ENCODE measurements at places on chromosomes 12 and 14. TPM values are rescaled to one million over a fixed set of nuclear protein-coding genes. Genes with fewer than 3 reads are reported as not detected.

The GLI1 gene
- total RNA-seq, result 10.1 TPM

The PMCH gene
- not detected for total RNA-seq

The SMIM41 gene
- not detected for total RNA-seq

- H3K27me3 ChIP-seq, result no peaks in the 10 kb centered on the region
- H3K36me3 ChIP-seq, result no peaks in the 10 kb centered on the region
- no peaks in the 10 kb centered on the region for H3K4me1 ChIP-seq
- no peak overlapping the region for H3K4me3 ChIP-seq
- DNase-seq, result no peak
Observed at GRCh38 chr12:93621986-93622385, 49.5 kb downstream of the SOCS2 start.

- no peak overlapping the region for H3K27ac ChIP-seq
- no peak overlapping the region for H3K4me3 ChIP-seq
- no peaks in the 10 kb centered on the region for H3K36me3 ChIP-seq
- peaks cover 2% of the 10 kb centered on the region for H3K4me1 ChIP-seq
- no peaks in the 10 kb centered on the region for H3K27me3 ChIP-seq
Observed at GRCh38 chr12:40142001-40142744, 36.3 kb upstream of the SLC2A13 start.

DNA sequence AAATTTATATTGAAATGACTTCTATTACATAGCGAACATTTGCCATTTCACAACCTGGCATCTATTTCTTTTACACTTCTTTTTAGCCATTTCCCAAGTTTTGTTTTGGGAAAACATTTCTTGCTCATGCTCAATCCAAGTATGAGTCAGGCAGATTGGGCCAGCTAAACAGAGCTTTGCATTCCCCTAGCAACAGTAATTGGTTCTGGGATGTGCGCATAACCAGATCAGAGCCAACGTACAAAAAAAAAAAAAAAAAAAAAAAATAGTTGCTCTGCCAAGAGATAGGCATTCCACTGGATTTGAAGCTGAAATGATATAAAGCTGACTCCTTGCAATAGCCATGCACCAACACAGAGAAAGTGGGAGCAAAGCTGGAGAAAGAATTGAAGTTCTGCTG, 37.5 kb downstream of the PLCZ1 start:
- H3K4me1 ChIP-seq, result no peaks in the 10 kb centered on the region
- DNase-seq, result no peak
- H3K4me3 ChIP-seq, result no peak overlapping the region
- H3K36me3 ChIP-seq, result no peaks in the 10 kb centered on the region
- H3K27ac ChIP-seq, result no peak overlapping the region

- no peak overlapping the region for H3K27ac ChIP-seq
- no peaks in the 10 kb centered on the region for H3K4me1 ChIP-seq
- peaks cover 47% of the 10 kb centered on the region for H3K36me3 ChIP-seq
- no peak overlapping the region for H3K4me3 ChIP-seq
Observed at GRCh38 chr12:111471236-111471635, 65.5 kb downstream of the SH2B3 start.

DNA sequence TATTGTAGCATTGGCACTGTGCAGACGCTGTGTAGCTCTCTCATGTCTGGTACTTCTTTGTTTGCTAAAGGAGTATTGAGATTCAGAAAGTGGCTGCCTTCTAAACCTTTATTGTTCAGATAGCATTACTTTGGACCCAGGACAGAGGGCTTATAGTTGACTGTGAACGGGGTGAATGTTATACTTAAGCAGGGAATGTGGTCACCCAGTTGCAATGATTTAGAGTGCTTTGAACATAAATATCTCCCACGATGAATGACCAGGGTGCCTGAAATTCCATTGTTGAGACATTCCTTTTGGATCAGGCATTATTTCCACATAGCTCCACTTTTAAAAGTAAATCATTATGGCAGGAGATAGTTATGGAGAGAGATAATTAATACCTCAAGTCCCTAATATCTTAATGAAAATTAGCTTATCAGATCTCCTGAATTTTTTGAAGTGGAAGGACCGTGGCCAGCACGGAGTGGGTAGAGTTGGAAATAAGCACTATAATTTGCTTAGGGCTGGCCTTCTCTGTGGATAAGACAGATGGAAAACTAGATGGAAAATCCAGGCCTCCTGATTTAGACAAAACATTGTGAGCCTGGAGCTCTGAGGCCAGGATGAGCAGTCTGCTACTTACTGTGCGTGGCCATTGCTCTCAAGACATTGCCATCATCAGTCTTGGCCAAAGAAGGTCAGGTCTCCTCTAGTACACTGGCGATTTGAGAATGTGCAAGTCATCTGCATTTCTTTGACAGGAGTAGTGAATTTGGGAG, 114.5 kb downstream of the ETV6 start:
- DNase-seq, result no peak
- H3K4me3 ChIP-seq, result no peak overlapping the region
- H3K27ac ChIP-seq, result peak overlapping the region; percentile 87
- peaks cover 72% of the 10 kb centered on the region for H3K4me1 ChIP-seq
